Stromal cell of bone marrow (primary cell): ENCODE measurements at places on chromosomes 5 and 9.

- DNase-seq: no peak
Measured at GRCh38 chr9:106779796-106780195, 83.2 kb upstream of the ZNF462 start.

DNA sequence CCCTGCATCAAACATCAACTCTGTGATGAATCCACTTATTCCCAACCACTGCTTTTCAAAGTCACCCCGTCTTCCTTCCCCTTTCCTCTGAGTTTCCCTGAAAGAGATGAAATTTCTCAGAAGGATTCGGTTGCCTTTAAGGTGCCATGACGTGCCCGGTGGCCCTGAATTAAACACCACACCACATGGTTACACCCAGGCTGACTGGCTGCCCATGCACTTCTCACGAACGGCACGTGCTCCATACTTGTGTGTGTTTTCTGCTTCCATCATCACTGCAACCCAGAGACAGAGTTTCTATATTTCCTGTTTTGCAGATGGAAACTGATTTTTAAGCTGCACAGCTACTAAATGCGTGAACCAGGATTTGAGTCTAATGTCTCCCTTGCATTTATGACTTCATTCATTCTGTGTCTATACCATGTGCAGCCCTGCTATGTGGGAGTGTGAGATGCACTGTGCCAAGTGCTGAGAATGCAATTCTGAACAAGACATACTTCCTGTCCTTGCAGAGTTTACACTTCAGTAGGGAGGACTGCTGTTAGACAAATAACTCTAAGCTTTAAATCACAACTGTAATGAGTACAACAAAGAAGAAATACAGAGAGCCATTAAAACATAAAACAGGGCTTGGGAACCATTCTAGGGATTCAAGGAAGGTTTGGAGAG, 162.9 kb downstream of the NXNL2 start:
- no peak for DNase-seq

GRCh38 chr9:89775641-89776040, 170.8 kb downstream of the GADD45G start:
- DNase-seq: no peak

DNA sequence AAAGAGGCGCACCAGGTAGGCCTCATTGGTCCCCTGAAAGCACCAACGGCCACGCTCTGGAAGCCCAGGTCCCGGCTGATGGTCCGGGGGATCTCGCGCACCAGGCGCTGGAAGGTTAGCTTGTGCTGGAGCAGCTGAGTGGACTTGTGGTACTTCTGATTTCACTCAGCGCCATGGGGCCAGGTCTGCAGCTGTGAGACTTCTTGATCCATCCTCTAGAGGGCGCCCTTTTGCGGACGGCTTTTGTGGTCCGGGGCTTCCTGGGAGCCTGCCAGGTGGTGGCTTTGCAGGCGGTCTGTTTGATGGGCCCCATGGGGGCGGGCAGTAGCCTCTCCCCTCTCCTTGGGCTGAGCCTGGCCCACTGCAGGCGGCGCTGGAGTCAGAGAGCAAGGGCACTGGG, 10.4 kb downstream of the TAF11L12 start:
- DNase-seq: no peak

- DNase-seq: no peak
Measured at GRCh38 chr5:169003721-169004541, 297.0 kb downstream of the SLIT3 start.

DNA sequence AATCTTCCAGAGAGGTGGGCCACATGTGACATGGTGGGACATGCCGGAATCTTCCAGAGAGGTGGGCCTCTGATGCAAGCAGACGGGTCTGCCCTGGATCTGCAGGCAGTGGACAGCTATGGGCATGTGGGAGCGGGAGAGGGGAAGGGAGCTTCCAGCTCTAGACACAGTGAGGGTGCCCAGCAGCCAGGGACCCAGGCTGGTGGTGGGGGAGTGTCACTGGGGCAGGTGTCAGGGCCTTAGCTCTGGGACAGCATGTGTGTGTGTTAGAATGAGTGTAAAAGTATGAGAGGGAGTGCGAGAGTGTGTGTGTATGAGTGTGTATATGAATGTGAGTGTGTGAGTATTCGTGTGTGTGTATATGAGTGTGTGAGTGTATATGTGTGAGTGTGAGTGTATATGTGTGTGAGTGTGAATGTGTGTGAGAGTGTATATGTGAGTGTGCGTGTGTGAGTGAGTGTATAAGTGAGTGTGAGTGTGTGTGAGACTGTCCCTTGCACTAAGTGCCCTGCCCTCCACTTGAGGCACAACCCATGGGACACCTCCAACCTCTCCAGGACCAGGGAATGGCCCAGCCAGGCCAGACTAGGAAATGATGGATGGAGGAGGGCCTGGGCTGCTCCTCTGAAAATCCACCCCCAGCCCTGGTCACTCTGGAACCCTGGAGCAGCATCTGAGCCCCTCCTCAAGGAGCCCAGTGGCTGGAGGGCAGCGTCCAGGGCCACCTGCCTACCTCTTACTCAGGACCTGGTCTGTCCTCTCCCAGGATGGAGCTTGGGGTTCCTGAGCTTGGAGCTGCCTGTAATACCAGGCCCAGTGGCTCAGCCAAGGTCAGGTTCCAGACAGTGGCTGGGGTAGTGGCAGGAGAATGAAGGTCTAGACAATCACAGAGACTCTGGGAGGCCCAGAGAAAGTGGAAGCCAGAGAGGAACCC, 122.2 kb downstream of the C9orf50 start:
- no peak for DNase-seq

GRCh38 chr5:168339109-168339771, 47.8 kb downstream of the WWC1 start:
- DNase-seq: no peak

DNA sequence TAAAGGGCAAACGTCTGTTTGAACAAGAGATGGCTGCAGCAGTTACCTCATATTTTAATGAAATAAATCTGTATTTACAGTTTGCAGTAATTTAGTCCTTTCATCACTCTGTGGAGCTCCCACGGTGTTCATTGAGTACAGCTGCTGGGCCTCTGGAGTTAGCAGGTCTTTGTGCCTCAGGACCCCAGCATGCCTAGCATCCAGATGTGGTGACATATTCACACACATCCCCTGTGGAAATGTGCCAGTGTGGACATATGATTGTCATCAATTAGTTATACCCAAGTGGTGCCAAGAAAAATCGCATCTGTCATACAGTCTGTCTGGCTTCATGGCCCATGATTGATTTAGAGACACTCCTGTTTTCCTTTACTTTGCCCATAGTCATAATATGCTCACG, 77.3 kb downstream of the NNT start:
- DNase-seq: no peak

DNA sequence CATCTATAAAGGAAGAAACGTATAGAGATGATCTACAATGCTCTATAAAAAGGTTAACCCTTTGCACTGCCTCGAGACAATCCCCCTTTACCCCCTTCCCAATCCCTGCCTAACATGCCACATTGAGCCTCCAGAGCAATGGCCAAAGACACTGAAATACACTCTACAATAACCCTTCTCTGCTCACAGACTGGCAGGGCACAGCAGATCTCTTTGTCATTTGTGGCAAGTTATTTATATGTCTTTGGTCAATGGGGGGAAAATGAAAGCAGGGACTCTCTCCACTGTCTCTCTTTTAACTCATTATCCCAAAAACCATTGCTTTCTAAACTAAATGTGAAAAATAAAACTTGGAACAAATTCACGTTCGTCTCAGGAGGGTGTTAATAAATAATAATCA, 51.7 kb downstream of the PTCH1 start:
- DNase-seq: no peak

DNA sequence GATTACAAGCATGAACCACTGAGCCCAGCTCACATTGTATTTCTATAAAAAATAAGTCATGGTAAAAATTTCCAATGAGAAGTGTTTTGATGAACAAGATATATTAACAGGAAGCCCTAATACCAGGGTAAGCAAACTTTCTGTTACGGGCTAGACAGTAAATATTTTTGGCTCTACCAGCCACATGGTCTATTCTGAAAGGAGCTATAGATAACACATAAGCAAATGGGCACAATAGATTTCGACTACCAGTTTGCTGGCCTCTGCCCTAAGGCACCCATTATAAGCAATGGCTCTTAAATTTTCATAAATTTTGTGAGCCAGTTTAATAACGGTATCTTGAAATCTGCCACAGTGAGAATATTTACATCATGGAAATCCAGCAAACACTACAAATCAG, 8.1 kb downstream of the UBQLN1 start:
- DNase-seq: no peak

DNA sequence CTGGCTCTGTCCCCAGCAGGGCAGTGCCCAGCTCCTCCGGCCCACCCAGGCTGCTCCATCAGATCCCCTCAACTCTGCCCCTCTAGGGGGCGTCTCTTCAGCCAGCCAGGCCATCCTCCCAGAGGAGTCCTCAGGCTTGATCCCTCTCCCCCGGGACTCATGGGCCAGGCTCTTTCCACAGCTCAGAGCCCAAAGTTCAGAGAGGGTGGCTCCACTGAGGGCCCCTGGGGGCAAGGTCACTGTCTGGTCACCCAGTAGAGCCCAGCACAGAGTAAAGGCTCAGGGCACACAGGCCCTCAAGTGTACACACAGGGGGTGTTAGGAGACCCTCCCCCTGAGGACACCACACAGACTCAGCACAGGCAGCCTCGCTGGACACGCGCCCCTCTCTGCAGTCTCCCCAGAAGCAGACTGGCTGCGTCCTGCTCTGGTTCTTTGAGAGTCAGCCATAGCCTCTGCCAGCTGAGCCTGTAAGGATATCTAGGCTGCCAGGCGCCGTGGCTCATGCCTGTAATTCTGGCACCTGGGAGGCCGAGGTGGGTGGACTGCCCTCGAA, 64.8 kb downstream of the PAX5 start:
- no peak for DNase-seq

DNA sequence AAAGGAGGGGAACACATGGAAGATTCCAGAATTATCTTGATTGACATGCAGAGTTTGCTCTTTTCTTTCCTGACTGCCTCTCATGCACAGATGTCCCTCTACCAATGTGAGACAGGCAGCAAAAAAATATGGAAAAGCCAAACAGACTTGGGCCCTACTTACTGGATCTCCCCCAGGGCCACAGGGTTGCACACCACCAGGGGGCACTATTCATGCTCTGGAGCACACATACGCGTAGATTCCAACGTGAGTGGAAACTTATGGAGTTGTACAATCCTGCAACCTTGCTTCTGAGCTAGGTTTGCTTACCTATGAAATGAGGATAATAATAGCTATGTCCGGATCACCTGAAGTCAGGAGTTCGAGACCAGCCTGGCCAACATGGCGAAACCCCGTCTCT, 319.5 kb downstream of the ARHGEF28 start:
- DNase-seq: no peak

DNA sequence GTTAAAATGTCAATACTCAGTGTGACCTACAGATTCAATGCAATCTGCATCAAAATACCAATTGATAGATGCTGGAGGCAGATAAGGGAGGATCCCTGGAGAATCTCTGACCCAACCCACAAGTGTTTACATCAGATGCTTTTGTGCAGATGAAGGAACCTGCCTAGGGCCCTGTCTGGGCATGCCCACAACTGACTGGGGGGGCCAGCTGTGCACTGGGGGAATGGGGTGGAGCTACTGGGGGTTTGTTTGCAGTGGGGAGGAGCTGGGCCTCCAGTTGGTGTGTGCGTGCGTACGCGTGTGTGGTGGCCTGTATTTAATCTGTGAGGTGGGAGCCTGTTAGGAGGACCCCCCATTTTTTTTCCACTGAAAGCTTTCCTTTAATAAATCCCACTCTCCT, 244.9 kb downstream of the TRIM36 start:
- DNase-seq: no peak

- no peak for DNase-seq
Measured at GRCh38 chr9:121153642-121154041, 48.0 kb downstream of the RAB14 start.

- DNase-seq: no peak
Measured at GRCh38 chr5:131214609-131215227, 44.0 kb downstream of the LYRM7 start.

GRCh38 chr9:128762671-128763449, 8.9 kb downstream of the ZER1 start:
- DNase-seq: no peak

GRCh38 chr5:89105836-89106235, 222.9 kb upstream of the MEF2C start:
- DNase-seq: no peak

DNA sequence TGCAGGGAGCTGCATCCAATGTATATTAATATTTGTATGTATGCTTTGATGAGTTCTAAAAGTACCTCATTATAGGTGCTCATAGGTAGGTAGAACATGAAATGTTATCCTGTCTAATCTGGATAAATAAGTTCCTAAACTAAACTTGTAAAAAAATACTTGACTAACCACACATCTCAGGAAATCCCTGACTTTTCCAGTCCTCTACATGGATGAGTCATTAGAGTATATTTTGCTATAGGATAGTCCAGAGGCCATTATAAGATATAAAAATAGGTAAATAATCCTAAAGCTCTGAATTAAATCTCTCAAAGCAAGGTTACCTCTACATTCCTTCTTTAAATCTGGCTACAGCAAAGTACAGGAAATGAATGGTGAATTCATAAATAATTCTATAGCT, 404.3 kb downstream of the RAB3C start:
- no peak for DNase-seq

- no peak for DNase-seq
Measured at GRCh38 chr5:156431956-156432829, 105.2 kb downstream of the SGCD start.

DNA sequence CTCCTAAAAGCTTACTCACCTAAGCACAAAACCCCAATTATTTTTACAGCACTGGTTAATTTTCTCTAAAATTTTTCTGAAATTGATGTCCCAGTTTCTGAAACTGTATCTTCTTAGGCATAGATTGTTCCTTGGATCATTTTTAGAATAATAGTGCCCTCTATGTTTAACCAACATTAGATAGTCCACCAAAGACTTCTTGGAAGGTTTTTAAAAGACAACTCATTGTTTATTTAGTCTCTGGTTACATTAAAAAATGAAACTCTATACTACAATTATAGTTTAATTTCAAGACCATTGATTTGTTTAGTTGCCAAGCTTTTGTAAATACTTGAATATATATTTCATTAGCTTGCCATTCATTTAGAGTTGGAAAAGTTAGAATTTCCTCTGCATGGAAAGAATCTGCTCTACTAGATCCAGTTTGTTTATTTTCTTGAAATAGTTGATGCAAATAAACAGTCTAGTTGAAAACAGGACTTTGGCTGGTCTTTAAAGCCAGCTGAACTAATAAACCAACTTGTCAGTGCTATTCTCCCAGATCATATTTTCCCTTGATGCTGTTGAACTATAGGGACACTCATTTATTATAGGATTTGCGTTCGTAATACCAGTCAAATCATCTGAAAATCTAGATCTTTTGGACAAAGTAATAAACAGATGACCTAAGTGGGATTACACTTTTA, 990.5 kb downstream of the TLE1 start:
- DNase-seq: no peak
